HL-60 (cell line): ENCODE measurements at places on chromosomes 7 and 10.

DNA sequence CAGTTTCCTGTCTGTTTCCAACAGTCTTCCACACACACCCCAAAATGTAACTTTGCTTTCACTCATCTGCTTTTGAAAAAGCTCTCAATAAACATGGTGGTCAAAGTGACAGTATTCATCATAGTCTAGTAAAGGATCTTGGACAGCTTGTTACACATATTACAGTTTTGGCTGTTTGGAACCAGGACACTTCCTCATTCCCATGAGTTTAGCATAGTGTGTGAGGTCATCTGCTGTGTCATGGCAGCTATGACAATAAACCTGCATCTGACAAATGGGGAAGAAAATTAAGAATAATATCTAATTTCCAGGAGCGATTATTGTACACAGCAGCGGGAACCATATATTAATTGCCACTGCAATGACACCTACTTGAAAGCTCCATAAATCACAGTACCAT is 184.3 kb upstream of the SLC26A5 start:
- DNase-seq = no peak

- no peak for DNase-seq
Observed at GRCh38 chr10:120069700-120070099, 177.2 kb downstream of the SEC23IP start.

DNA sequence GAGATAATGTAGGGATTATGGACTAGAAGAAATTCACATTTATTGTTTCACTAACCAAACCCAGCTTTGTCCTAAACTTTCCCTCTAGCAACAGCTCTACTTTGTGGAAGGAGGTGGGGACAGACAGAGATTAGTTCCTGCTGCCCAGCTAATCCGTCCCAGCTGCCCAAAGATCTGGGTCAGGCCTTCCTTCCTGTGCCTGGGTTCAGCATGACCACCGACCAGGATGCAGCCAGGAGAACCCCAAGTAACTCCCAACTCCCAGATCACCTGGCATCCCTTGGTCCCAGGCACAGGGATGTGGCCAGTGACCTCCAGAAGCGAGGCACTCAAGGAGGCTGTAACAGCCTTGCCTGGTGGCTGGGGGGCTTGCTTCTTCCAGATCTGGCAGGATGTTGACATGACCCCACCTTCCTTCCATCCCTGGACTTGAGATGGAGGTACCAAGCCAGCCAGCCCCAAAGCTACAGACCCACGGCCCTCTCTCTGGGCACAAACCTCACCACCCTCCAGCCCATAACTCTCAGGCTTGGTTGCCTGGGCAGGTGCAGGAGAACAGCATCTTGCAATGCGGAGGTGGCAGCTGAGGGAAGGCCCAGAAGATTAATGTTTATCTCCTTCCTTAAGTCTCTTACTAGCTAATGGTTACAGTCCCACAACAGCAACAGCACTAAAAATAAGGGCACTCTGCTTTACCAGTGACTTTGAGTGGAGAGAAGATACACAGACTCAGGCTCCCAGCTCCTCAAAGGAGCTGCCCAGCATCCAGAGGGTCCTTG is 11.1 kb downstream of the CAMK2G start:
- DNase-seq = no peak

DNA sequence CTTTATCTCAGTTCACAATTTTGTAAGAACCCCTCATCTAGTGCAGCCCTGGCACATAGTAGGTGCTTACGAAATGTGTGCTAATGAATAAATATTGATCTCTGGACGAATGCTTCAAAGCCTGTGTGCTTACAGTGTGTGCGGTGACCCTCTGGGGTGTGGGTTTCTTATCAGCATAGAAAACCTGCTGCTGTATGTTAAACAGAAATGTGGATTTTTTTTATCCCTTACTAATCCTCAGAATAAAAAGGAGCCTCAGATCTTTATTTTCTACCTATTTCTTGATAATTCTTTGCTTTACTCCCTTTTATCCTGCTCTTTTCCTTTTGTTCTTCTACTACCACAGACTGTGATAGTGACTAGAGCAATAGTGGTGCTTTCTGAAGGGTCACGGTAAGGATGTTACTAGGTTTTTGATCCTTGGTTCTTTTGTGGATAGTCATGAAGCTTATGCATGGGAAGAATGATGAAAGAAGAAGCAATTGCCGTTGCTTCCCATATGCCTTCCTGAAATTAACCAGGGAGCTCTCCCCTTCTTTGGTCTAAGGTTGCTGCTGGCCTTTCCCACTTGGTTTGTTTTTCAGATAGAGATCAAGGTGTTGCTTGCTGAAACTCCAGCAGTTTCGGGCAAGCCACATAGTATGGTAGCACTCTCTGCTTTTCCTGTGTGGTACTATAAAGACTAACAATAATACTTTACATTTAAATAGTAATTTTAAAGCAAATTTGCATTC is 44.7 kb downstream of the SPAG6 start:
- no peak for DNase-seq

GRCh38 chr7:132066761-132067171 is 509.5 kb downstream of the PLXNA4 start:
- DNase-seq = no peak

GRCh38 chr7:25851332-25852210 is 300.4 kb upstream of the NFE2L3 start:
- peak; percentile 56 for DNase-seq

GRCh38 chr7:69429911-69430383 is 168.3 kb upstream of the AUTS2 start:
- no peak for DNase-seq

DNA sequence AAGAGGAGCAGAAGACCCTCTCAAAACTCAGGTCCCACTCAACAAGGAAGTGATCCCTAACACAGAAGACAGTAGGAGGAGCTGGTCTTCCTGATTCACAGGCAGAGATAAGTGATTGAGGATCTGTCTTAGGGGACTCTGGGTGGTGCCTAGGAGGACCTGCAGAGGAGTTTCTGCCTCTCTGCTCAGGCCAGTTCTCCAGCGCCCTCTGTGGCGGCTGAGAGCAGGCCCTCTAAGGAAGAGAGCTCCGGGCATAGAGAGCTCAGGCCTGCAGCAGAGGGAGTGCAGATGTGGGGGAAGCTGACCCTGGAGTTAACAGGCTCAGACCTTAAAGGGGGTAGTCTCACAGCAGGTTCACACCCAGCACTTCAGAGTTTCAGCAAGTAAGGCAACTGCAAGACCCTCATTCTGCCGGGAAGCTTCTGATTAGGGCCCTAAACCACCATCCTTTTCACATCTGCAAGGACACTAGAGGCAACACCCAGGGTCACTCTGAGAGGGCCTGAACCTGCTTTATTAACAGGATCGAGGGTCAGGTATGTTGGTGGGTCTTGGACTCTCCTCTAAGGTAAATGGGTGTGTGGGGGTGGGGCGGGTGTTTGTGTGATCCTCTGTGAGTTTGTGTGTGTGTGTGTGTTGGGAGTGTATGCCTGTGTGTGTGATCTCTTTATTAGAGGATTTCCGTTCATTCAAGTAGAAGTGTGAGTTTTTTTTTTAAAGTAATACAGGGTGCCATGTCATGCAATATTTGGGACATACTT is 57.6 kb upstream of the TARP start:
- no peak for DNase-seq

GRCh38 chr7:84524714-84525694 is 330.4 kb upstream of the SEMA3A start:
- no peak for DNase-seq

DNA sequence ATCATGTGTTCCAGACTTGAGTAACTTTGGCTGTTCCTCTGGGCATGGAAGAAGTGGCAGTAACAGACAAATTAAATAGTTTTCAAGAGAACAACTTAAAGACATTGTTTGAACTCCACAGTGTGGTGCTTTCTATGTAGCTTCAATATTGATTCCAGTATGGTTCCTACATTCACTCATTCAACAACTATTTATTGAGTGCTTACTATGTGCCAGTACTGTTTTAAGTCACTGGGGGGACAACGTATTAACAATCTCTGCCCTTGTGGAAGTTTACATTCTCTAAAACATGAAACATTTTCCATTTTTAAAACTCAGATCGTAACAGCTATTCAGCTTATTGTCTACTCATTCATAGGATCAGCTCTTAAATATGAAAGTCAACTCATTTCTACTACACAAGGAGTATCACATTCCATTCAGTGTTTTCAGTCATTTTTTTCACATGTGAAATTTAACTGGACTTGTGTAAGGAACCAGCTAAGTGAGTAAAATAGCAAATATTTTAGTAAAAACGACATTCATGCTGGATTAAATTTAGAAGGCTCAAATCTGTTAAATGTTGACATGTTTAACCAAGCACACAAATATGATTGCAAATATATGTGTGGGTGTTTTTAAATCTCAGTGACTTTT is 13.6 kb upstream of the CUBN start:
- no peak for DNase-seq

DNA sequence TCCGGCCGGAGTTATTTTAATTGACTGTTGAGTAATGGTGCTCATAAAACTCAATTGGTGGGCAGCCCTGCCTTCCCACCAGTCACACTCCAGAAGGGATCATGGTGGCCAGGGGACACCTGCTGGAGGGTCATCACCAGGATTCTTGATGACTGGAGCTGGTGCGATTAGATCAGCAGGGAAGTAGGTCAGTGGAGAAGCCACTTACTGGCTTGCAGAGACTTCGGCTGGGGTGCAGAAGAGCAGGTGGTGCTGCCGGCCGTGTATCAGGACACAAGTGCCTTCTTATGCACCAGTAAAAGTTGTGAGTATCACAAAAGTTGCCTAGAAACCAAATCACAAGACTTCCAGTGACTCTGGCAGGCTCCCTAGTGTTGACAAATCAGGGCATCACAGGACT is 82.6 kb upstream of the CHCHD3 start:
- no peak for DNase-seq

GRCh38 chr7:2431260-2431867 is 28.0 kb downstream of the CHST12 start:
- no peak for DNase-seq

DNA sequence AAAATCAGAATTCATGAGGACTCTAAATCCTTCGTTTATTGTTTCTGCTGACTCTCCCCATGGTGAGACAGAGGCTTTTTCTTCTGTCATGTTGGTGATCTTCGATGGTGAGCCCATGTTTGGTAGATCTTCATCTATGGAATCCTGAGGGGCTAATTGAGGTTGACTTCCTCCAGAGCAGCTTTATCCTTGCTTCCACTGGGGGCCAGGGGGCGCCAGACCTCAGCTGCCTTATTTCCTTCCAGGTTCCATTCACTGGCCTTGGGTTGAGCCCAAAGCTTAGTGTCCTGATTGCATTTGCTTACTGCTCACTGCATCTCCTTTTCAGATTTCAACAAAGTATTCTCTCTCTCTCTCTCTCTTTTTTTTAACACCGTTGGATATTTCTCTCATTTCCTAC is 80.7 kb downstream of the GCC1 start:
- DNase-seq = no peak

- DNase-seq = no peak
Observed at GRCh38 chr7:41416208-41416595, 286.7 kb downstream of the INHBA start.

DNA sequence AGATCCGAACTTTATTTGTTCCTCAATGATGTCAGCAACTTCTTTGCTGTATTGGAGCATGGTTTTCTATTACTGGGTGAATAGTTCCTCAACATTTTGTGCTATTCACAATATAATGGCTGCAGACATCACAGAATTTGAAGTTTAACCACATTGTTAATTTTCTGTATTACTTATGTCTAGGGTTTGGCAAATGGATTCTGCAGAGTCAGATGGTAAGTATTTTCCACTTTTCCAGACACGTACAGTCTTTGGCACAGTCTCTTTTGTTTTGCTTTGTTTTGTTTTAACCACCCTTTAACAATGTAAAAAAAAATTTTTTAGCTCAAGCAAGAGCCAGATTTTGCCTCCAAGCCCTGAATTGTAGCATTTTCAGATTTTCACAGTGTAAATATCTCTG is 36.8 kb upstream of the FOXK1 start:
- DNase-seq = no peak

- no peak for DNase-seq
Observed at GRCh38 chr7:55477781-55478374, 94.4 kb downstream of the VOPP1 start.

- no peak for DNase-seq
Observed at GRCh38 chr7:98289333-98289875, 7.9 kb downstream of the BRI3 start.

GRCh38 chr10:117246997-117247671 is 6.2 kb downstream of the SLC18A2 start:
- DNase-seq = no peak

GRCh38 chr7:98669329-98670000 is 52.4 kb downstream of the NPTX2 start:
- DNase-seq = no peak

GRCh38 chr10:31263903-31264302 is 55.1 kb upstream of the ZEB1 start:
- DNase-seq = no peak

DNA sequence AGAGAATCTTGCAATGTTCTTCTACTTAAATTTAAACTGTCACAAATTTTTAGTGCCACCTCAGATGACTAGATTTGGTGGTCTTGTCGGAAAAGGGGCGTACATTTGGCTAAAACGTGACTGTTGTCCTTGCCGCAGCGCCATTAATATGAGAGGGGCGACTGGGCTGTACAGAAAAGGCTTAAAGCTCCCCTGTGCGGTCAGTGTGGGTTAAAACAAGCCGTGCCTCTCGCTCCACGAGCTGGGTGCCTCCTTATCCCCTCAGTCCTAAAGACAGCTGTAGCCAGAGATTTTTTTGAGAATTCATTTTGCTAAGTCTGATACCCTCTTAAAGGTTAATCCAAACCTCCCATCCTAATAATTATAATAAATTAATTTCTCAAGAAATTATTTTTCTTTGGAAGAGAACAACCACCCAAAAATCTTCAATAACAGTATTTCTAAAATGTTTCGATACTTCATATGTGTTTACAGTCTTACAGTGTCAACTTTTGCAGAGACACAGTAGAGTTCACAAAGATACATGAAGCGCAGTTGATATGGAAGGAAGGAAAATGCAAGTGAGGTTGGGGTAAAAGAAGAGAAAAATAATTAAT is 68.6 kb downstream of the C7orf25 start:
- no peak for DNase-seq

DNA sequence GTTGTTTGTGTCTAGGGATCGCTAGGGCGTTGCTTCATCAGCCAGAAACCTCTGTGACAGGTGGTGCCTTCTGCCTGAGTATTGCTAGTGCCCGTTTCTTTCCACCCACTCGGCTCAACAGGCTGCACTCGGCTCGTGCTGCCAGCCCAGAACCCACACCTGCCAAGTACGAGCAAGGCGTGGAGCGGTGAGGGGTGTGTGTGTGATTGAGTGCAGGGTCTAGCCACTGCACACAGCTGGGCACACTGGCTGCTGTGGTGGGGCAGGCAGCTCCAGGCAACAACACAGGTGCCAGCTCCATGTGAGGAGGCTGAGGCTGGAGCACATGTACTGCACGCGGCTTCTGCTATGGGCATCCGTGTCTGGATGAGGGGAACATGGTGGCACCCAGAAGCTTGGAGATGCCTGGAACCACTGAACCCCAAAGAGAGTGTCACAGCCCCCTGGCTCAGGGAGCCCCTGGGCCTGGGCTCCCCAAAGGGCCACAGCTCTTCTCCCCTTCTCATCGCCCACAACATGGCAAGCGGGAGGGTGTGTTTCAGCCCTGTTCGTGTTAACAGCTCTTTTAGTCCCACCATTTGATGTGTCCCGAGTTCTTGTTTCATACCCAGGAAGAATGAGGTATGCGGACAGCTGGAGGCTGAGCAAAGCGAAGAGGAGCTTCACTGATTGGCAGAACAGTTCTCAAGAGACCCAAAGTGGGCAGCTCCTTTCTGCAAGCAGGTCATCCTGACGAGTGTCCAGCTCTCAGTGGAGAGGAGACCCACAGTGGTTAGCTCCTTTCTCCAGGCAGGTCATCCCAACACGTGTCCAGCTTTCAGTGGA is 78.1 kb downstream of the HDAC9 start:
- DNase-seq = no peak

- no peak for DNase-seq
Observed at GRCh38 chr7:82286798-82287140, 156.8 kb downstream of the CACNA2D1 start.

GRCh38 chr7:43234968-43235367 is 122.5 kb downstream of the HECW1 start:
- no peak for DNase-seq
